ENCODE measurements at places on chromosomes 1 and 21.

- DNase-seq: no peak
Measured at GRCh38 chr1:224938652-224939051, 9.2 kb downstream of the DNAH14 start.

GRCh38 chr1:23616292-23616824 lies 57.1 kb upstream of the ID3 start:
- DNase-seq: no peak

GRCh38 chr1:151476083-151476482 lies 16.8 kb upstream of the POGZ start:
- DNase-seq: no peak

DNA sequence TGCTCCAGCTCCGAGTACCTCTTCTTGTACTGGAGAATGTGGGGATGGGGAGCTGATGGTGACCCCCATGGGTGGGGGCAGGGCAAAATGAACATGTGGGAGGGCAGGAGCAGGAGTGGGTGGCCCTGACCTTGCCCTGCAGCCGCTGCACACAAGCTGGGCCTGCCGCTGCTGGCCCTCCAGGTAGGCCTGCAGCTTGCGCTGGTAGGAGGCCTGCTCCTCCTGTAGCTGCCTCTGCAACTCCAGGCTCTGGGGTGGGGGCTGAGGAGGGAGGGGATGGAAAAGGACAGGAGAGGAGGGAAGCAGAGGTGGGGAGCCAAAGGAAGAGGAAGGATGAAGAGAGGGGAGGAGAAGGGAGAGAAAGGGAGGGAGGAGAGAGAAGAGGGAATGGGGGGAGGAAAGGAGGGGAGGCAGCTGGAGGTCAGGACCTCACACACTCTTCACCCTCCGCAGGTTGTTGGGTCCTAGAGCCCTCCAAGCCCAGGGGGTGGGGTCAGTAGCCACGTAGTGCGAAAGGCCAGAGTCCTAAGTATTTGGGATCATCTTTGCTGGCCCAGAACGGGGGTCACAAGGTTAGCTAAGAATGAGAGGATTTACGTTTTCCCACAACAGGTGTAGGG lies 22.9 kb downstream of the RNU1-1 start:
- no peak for DNase-seq

DNA sequence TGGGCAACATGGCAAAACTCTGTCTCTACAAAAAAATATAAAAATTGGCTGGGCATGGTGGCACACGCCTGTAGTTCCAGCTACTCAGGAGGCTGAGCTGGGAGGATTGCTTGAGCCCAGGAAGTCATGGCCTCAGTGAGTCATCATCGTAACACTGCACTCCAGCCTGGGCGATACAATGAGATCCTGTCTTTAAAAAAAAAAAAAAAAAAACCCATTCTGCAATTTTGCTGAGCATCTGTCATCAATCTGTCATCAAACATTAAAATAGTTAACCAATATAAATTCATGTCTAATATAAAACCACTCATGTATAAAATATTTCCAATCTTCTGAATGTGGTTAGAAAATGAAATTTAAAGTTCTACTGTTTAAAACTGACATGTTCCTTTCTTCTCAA lies 56.9 kb downstream of the LPAR3 start:
- DNase-seq: peak; percentile 47

- DNase-seq: no peak
Measured at GRCh38 chr1:202959276-202959620, 1.1 kb upstream of the ADIPOR1 start.

DNA sequence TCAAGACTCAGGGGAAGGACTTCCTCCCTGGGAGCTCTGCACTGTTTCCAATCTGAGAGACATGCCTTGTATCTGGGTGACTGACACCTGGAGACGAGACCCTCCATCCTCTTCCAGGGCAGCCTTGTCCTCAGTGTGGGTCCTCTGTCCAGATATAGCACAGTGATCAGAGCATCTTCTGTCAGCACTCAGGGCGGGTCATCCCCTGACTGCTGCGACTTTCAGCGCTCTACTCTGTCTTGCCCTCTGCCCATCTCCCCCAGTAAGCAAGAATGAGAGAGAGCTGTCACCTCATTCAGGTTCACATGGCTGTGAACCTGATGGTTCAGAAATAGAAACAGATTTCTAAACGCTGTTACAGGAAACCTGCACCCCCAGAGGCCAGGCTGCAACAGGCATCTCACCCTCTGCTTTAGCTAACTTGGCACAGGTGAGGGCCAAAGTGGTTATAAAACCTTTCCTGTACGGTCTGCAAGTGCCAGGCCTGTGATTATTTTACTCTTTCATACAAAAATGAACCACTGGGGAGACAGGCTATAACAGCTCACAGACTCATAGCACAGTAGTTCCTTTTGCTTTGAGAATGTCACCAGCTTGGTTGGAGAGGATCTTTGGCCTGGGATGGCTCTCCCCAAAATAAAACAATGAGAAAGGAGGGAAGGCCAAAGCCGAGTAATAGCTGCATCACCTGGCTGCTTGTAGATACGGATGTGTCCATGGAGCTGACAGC lies 11.4 kb upstream of the TENT5C start:
- DNase-seq: no peak

- no peak for DNase-seq
Measured at GRCh38 chr1:212722270-212722957, 22.8 kb upstream of the BATF3 start.

DNA sequence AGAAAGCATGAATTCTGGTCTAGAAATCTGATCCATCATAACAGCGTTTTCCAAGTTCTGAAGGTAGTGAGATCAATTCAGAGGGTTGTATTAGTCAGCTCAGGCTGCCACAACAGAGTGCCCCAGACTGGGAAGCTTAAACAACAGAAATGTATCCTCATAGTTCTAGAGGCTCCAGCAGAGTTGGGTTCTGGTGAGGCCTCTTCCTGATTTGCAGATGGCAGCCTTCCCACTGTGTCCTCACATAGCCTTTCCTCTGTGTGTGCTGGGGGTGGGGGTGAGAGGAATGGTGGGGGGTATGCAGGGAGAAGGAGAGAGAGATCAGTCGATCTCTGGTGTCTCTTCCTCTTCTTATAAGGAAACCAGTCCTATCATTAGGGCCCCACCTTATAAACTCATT lies 15.1 kb downstream of the ZBTB8B start:
- DNase-seq: no peak

DNA sequence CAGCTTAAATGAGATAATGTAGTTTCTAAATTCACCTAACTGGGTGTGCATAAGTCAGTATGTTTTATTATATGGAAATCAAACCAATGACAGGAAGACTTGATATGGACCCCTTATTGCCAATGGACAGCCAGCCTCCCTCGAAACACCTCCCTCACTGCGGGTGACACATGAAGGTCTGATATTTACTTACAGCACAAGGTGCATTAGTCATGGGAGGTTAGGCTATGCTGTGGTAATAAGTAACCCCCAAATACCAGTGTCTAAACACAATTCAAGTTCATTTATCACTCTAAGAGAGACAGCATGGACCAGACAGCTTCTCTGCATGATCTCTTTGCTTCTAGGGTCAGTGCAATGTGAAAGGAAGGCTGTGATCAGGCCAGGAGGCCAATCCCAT lies 126.0 kb upstream of the KCNJ6 start:
- DNase-seq: no peak

DNA sequence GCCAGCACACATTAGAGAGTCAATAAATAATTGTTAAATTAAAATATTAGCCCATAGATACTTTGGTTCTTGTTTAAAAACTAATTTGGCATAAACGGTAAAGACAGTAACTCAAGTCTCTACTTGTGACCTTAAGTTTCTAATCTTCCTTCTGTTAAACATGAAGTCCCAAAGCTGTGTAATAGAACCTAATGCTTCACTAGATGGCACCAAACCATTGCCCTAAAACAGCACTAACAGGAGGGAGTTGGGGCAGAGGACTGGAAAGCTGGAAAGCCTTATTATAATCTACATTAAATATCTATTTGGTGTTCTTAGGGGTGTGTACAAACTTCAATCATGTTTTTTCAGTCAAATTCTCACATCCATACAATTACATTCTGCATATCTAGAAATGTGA lies 176.7 kb downstream of the OLFM3 start:
- DNase-seq: no peak

GRCh38 chr1:157849229-157849875 lies 7.7 kb upstream of the CD5L start:
- no peak for DNase-seq

GRCh38 chr1:162145966-162146696 lies 76.6 kb downstream of the NOS1AP start:
- DNase-seq: no peak

DNA sequence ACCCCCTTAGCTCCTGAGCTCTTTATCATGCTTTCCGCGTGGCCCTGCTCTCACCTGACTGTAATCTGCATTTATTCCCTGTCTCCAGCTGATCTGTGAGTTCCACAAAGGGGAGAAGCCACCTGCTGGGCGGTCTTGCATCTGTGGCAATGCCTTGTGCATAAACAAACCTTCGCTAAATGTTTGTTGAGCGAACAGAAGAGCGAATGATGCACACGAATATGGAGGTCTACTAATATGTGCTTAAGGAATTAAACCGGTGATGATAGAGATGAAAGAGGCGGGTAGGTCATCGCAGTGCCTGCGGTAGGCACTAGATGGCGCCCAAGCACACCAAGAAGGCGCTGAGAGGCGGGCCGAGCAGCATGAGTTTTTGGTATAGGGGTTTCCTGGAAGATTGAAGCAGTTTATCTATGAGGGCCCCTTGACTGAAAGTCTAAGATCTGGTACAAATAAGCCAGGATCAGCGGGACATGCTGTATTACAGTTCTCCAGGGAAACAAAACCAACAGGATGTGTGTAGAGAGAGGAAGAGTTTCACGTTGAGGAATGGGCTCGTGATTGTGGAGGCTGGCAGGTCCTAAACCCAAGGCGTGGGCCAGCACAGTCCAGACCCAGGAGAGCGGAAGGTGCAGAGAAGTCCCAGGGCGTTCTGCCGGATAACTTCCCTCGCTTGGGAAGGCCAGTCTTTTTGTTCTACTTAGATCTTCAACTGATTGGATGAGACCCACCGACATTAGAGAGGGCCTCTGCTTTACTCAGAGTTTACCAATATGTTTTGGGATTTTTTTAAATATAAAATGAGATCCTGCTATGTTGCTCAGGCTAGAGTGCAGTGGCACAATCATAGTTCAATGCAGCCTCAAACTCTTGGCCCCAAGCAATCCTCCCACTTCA lies 34.7 kb downstream of the TOMM20 start:
- no peak for DNase-seq

DNA sequence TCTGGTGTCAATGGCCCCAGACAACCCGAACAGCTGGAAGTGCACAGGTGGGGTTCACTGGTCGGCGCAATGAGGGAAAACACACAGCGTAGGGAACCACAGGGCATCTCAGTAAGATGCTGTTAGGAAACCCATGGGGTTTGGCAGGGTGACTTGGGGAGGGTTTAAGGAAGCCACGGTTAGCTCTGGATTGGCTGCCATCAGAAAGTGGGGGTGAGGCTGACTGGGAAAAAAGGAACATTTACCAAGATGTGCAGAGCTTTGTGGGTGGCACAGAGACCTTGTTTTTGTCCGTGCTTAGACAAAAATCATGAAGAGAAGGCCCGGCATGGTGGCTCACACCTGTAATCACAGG lies 11.0 kb downstream of the ALDH4A1 start:
- DNase-seq: no peak

DNA sequence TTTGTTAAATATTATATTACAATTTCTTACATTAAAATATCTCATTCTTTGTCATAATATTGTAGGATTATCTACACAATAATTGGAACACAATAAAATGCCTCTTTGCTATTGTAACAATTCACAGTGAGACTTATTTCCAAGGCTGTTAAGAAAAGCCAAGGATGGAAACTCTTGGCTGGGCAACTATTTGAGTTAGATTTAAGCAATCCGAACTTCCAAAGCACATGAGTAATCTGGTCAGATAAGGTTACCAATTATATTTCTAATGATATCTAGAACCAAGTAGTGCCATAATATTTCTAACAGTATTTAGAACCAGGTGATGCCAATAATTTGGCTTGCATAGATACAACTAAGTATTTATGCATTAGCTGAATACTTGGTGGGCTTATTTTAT lies 154.7 kb upstream of the KCNK2 start:
- no peak for DNase-seq

GRCh38 chr1:41677620-41678019 lies 193.1 kb upstream of the EDN2 start:
- DNase-seq: no peak

- DNase-seq: no peak
Measured at GRCh38 chr1:89001510-89001909, 9.1 kb upstream of the KYAT3 start.

DNA sequence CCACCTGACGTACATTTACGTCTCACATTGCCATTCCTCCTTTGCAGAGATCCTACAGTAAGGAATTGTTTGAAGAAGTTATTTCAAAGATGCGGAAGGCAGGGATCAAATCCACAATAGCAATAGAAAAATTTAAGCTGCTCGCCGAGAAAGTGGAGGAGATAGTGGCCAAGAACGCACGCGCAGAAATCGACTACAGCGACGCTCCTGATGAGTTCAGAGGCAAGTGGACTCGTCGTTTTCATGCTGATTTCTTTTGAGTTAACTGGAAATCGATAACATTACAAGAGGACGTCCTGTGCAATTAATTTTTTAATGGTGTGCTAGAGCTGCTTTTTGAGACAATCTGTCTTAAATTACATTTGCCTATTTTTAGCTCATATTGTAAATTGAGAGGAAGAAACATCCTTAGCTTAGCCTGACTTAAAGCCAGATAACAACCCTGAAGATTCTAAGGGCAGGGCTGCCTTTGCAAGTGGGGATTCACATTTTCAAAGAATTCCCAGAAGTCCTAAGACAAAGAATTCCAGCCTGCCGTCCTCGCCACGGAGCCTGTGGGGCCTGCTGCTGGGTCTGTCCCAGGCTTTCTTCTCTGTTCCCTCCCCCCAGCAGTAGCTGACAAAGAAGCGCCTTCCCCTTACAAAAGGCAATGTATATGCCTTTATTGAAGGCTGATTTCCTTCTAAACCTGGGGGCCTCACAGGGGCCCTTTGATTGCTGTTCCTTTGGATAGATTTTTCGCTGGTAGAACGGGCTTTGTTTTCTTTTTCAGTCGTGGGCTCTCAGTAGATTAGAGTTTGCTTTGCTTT lies 31.6 kb upstream of the KIF1B start:
- no peak for DNase-seq

DNA sequence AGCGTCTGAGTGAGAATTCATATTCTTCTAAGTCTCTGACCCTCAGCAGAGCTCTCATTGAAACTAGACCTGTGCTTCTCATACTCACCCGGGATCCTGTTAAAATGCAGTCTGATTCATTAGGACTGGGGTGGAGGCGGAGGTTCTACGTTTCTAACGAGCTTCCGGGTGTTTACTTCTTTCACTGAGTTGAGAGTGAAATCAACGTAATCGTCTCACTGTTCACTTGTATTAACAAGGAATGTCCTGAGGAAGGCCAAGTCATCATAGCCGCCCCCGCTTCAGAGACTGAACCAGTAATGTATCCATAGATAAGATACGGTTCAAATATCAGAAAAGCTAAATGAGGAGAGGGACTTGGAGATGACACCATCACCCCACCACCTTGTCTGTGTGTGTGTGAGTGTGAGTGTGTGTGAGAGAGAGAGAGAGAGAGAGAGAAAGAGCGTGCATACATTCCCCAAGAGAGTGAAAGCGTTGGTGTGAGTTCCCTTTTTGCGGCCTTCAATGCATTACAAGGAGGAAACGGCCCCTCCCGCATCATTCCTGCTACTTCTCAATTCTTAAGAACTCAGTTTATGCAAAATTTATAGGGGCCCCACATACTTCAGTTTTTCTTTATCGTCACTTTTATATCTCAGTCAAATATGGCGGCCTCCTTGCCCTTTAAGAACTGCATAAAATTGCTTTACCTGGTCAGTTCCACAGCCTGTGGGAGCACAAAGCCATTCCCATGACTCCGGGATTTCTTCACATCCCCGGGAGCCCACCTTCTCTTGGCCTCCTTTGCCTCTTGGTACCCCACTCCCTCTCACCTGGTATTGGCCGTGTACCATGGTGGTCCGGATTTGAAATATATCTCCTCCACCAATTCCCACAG lies 19.8 kb downstream of the KMO start:
- no peak for DNase-seq

All from fibroblast of skin of left quadriceps (primary cell).